ENCODE measurements at places on chromosomes 6 and 20.
A peak's percentile ranks its signal among the peaks of the same experiment; 100 is the strongest.

GRCh38 chr6:7535498-7535897, 6.0 kb upstream of the DSP start:
- DNase-seq: no peak

DNA sequence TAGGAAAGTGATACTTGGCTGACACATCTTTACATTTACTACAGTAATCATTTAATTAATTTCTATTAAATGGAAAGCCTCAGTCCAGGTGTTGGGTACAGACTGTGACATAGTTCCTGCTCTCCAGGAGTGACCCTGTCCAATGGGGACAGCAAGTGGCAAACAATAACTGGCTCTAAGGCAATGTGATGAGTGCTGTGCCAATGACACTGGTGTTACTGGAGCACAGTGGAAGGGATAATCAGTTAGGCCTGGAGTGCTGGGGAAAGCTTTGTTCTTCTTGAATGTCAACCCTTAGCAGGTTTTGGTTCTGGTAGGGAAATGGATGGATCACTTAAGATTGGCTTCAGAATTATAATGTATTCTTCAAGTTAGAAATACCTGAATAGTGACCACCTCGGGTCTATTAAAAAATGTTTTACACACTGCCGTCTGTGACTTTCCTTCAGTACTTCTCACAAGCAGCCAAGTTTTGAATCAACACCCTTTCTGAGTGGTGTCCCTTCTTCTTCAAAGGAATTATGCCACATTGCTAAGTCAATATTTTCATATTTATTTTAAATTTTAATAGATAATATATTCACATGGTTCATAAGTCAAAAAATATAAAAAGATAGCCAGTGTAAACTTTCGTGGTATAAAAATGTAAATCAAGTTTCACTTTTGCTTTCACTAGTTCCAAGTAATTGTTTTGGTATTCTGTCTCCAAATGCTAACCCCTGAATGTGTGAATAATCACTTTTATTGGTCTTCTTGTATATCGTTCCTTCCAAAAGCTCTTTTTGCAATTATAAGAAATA, 9.6 kb downstream of the CMTR1 start:
- DNase-seq: no peak

GRCh38 chr6:169199625-169200335, 53.9 kb downstream of the THBS2 start:
- DNase-seq: no peak

DNA sequence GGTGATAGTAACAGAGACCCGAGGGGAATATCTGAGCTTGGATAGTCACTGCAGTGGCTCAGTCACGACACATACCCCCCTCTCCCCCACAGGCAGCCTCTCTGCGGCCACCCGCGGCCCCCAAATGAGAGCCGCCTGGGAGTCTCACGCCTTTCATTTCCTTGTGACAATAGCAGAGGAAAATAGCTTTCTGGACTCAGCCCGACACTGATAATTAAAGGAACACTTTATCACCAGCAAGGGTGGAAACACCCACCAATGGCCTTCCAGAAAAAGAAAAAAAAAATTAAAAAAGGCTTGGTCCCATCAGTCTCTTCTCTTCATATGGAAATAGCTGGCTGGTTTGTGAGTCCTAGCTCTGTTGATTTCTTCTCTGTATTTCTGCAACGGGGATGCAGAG, 35.1 kb upstream of the KCNG1 start:
- DNase-seq: no peak

- DNase-seq: peak; percentile 43
Observed at GRCh38 chr6:107712665-107713551, 111.2 kb downstream of the SCML4 start.
